ENCODE measurements at places on chromosomes 6 and 20.
A peak's percentile ranks its signal among the peaks of the same experiment; 100 is the strongest.

- DNase-seq = no peak
These were observed 5.2 kb downstream of the MDC1 start for GRCh38 chr6:30711758-30712380.

- DNase-seq = no peak
These were observed 2.3 kb upstream of the DLK2 start for GRCh38 chr6:43457643-43458042.

DNA sequence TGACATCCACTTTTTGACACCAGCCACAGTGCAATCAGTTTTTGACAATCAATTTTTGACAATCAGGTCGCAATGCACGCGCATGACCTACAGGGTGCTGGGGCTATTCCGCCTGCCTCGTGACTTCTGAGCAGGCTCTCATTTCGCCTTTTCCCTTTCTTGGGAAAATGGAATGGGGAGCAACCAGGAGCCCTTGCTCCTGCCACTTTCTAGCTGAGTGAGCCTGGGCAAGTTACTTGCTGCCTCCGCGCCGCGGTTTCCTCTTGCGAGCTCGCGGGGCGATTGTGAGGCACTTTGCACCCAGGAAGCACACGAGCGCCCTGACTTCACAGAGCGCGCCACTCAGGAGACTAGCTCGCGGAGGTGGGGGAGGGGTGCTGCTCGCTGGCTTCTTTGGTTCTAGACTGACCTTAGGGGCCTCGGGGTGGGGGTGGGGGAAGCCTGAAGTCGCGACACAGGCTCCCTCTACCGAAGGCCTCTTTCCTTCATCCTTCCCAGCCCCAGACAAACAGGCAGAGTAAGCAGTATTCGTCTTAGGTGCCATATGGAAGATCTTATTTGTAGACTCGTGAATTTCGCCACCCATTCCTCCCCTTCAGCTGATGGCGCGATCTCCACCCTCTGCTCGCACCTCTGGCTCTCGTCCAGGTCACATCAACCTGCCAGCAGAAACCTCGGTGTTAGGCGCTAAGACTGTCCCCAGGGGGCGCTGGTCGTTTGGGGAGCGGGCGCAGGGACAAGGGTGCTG is 4.6 kb downstream of the TP53TG5 start:
- peak; percentile 94 for DNase-seq

GRCh38 chr6:484746-485145 is 93.2 kb downstream of the IRF4 start:
- DNase-seq = no peak

- DNase-seq = no peak
These were observed 54.7 kb upstream of the CDKAL1 start for GRCh38 chr6:20479526-20479925.

DNA sequence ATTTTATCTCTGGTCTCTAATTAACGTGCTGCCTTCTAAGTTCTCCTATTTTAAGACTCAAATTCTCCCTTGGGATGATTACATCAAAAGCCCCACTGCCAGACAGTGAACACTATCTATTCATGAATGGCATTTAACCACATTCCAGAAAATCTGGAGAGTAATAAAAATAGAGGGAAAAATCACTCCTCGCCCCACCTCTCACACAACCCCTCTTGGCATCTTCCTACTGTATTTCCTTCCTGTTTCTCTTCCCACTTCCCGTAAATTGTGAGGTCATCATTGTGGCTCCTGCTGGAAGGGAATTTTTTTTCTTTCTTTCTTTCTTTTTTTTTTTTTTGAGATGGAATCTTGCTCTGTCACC is 31.5 kb downstream of the RAB44 start:
- DNase-seq = no peak

DNA sequence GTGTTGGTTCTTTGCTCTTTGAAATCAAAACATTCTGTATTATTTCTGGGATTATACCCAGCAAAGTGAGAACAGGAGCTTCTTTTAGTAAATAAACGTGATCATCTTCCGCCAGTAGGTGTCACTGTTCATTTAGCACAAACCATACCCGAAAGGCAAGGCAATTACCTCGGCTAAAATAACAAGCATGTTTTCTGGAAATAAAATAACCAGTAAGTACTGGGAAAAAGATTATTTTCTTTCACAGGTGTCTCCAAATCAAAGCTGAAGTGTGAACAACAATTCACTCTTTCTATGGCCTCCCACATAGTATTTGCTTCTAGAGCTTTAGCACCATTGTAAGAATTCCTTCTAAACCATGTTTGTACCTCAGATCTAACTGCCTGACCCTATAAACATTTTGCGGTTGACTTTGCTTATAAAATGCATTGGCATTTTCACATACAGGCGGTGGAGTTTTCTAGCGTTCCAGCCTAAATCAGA is 144.6 kb upstream of the AGPAT4 start:
- DNase-seq = peak; percentile 18

DNA sequence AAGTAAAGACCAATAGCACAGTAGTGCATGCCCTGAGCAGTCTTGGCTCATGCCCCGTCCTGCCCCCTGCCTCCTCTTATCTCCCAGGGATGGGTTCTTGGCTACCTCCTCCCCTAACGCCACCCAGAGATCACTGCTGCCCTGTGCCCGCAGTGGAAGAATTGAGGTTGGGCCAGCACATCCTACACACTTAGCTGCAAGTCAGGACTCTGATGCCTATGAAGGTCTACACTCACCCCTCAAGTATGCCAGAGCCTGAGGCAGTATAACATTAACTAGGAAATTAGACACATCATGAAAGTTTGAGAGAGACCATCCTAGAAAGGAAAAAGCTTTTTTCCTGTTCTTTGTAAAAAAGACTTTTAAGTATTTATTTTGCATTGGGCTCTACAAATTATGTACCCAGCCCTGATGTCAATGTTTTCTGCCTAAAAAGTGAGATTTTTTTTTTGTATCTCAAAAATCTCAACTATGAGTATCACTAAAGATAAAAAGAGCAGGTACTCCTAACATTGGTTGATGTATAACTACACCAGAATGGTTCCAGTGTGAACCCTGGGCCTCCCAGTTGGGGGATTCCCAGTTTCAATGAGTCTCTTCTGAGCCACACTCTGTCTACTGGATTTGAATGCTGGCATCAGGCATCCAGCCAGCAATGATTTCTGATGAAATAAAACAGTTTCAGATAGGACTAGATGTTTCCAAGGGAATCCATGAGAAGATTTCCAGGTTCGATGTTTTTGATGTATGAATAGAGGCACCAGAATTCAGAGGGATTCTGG is 115.4 kb downstream of the ISM1 start:
- no peak for DNase-seq

DNA sequence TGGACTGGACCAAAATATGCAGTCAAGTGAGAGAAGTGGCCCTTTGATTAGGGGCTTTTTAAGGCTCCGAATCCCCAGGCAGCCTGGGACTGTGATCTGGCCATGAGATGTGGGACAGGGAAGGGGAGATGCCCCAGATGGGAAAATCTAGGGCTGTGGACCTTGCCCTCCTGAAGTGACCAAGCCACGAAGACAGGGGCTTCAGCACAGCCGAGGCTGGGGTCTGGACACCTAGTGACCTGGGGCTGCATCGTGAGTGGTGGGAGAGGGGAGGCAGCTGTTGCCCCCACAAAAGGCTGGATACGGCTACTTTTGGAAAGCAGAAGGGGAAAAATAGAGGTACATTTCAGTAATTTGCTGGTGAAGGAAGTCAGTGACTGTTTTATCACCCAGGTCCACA is 139.5 kb upstream of the SLC24A3 start:
- no peak for DNase-seq

- DNase-seq = no peak
These were observed 4.2 kb downstream of the SYNDIG1 start for GRCh38 chr20:24473435-24474223.

DNA sequence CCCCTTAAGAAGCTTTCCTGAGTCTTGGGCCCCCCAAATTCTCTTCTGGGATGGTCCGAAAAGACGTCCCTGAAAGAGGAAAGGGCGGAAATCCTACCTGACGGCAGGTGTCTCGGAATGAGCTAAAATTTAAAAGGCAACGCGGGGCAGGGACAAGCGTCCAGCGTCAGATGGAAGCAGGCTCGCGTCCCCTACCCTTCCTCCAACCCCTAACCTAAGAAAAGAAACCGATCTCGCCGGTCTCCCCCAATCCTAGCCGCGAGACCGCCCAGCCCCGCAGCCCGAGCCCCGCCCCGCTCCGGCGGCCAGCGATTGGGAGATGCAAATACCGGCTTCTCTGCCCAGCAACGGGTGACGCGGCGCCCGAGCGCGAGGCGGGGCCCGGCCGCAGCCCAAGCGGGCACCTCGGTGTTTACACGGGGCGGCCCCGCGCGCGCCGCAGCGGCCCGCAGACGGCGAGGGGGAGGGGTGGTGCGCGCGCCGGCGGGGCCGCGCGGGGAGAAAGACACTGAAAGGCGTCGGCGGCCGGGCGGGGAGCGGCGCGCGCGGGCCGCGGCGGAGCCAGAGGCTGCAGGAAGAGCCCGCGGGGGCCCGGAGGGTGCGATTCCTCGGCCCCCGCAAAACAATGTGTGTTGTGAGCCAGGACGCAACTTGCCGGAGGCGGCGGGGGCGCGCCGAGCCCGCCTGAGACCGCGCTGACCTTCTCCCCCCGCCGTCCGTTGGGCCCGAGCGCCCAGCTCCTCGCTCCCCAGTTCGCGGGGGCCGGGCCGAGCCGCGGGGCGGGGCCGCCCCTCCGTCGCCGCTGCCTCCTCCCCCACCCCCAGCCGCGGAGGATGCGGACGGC is at the start of gene SOX12:
Gene SOX12, plus strand, starts transcription at position 508 of the 844 bp plus-strand sequence. CDS start 373 bp downstream, outside the sequence.
- peak; percentile 98 for DNase-seq

DNA sequence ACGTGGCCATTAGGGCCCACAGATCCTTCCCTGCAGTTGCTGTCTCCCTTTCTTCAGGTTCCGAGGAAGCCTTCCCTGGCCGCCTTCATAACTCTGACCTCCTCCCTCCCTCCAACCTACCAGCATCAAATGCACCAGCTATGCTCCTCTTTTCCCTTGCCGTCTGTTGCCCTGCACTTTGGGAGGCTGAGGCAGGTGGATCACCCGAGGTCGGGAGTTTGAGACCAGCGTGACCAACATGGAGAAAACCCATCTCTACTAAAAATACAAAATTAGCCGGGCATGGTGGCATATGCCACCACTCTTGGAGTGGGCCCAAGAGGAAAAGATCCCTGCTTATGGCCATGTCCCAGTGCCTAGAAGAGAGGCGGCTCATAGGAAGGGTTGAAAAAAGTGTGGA is 31.8 kb downstream of the RNASET2 start:
- DNase-seq = no peak

DNA sequence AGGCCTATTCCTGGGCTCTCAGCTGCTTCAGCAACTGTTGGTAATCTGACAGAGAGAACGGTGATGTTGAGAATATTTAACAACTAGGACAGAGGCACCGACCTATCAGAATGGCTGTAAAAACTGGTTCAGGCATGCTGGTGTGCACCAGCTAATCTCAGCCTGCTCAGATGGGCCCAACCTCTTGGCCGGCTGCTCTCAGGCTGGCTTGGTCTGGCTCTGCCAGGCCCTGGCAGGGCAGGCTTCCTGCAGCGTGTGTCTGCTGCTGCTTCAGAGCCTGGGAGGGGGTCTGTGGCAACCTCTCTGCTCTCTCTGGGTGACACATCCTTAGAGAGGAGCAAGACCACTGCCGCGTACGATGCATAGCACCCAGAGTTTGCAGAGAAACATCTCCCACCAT is 4.8 kb downstream of the SLC2A12 start:
- DNase-seq = no peak

DNA sequence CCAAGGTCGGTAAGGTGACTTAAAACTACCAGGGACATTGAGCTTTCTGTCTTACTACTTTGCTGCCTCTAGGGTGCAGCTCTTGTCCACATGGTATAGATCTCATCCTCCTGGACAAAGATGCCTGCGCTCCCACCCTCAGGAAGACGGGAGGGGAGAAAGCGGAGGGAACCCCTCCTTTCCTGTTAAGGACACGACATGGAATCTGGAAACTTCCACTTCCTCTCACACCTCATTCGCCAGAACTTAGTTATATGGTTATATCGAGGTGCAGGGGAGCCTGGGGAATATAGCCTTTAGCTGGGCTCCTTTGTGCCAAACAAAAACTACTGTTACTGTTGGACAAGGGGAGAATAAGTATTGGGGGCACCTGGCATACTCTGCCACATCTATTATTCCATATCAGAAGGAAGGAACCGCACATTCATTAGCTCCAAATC is 224.3 kb upstream of the TSHZ2 start:
- DNase-seq = no peak

DNA sequence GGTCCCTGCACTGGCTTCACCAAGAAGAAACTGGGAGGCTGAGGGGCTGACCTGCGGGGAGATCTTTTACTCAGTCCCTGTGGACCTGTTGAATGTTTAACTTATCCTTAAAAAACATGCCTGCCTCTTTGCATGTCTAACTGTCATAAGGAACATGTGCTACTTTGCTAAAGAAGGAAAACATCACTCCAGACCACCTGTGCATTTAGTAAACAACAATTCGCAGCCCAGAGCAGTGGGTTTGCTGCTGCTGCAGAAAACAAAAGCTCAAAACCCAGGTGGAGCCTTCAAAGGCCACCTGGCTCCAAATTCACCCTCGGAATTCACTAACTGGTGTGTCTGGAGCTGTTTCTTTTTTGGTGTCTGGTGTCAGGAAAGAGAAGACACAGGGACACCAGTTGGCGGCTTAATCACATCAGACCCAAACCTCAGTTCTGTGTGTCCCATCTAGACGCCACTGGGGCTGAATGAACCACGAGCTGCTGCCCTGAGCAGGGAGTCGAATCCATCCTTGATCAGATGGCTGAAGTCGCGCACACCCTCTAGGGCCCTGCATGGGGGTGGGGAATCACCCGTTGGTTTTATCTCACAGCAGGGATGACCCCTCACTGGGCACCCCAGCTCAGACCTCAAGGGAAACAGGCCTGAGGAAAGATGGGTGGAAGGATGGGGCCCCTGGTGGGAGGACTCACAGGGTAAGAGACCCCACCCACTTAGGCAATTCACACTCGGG is 344.3 kb downstream of the PREX1 start:
- DNase-seq = no peak

DNA sequence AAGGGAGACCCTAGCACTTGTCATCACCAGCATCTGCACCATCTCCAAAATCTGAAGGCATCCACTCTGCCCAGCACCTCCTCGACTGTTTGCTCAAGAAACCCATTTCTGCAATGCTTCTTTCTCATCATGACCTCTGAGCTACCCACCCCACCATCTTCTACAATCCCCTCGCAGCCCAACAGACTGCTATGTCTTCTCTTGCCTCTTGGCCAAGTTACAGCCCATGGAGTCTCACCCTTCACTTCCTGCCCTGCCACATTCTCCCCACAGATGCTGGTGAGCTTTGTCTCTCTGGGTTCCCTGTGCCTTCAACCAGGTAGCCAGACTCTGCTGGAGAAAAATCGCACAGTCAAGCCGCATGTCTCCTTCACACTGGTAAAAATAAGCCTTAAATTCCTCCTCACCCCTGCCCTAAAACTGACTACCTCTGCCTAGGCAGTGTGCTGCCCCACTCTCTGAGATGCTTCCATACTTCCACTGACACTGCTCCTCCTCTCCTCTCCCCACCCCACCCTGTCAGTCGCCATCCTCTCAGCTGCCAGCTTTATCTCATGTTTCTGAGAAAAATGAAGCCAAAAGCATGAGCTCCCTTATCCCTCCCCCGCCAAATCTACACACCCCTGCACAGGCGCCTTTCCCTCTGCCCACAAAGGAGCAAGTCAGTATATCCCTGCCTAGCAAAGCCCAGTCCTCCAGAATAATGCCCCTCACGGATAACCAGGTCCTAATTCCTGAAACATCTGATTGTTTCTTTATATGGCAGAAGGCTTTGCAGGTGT is 2.3 kb upstream of the TXNDC5 start:
- no peak for DNase-seq
